Activated CD4-positive, alpha-beta T cell treated with anti-CD3 and anti-CD28 coated beads for 24 hours (primary cell): ENCODE measurements at places on chromosomes 13 and 19.

DNA sequence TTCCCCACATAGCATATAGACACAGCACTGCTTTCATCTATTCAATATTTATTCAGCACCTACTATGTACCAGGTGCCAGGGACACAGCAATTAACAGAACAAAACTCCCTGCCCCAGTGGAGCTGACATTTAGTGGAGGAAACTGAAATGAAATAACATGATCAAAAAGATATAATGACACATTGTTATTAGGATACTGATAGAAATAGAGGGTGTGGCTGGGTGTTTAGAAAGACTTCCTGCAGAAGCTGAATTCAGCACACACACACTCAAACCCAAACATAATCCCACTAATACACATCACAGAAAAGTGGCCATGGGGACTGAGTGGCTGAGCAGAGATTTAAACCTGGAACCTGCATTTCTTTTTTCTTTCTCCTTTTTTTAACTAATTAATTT lies 3.8 kb upstream of the CDC37 start:
- no peak for DNase-seq

GRCh38 chr13:39385621-39386231 lies 217.3 kb downstream of the LHFPL6 start:
- DNase-seq, result no peak

GRCh38 chr19:41206926-41207750 lies 11.9 kb upstream of the AXL start:
- DNase-seq, result no peak

DNA sequence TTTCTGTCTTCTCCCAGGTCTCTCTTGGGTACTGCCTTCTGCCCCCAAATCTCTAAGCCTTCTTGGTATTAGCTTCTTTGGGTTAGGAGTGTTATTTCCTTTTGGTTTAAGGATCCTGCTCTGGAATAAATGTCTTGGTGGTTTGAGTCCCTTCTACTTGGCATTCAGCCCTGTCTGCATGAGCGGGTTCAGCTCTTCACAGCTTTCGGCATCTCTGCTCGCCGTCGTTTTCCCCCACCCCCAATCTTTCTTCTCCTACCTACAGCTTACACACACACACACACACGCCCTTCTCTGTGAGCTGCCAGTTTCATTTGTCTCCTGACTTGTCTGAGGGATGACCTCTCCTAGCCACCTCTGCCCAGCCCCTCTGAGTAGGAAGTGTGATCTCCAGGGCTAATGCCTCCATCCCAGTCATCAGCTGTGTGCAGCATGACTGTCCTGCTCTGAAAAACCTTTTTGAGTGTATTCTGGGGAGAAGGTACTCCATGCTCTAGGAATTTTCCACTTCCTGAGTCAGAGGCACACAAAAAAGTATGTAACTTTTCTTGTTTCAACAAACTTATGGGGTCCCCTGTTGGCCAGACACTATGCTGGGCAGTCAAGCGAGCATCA lies 4.7 kb downstream of the CNOT3 start:
- DNase-seq, result no peak

DNA sequence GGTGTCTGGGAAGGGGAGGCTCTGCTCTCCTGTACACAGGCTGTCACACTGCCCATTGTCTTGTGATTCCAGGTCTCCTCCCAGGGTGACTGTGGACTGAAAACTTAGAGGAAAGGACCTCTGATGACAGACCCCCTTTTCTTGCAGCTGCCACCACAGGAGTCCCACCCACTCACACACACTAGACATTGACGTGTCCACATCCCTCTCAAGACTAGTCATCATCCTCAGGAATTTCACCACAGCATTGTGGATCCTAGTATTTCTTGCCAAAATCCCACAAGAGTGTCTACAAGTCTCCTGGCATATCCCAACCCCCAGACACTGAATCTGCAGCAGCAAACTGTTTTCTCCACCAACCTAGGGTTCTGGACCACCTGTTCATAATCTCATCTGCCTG lies 5.3 kb downstream of the ZNF85 start:
- DNase-seq, result no peak

- no peak for DNase-seq
Observed at GRCh38 chr13:22748866-22749577, 431.8 kb upstream of the SGCG start.

DNA sequence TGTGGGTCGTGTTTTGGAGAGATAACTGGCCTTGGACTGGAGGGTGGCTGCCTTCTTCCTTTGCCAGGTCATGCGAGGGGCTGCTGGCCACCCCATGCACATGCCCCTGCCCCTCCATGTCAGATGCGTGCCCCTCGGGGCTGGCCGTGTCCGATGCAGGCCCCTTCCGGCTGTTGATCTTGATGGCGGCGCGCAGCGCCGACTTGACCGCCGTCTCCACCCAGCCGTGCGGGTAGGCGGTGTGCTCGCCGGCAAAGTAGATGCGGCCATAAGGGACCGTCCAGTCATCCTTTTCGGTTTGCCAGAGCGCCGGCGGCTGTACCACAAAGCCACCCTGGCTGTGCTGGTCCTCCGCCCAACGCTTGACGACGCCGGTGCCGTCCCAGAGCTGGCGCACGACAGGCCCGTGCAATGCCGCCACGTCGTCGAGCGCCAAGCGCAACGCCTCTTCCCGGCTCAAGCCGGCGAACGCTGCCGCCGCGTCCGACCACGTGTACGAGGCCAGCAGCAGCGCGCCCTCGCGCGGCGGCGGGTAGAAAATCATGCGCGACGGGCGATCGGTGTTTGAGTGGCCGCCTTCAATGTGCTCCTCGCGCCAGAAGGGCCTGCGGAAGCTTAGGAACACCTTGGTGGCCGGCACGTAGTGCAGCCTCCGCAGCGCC lies 6.9 kb downstream of the IL4I1 start:
- DNase-seq, result peak; percentile 65

GRCh38 chr13:49539313-49539712 lies 43.6 kb downstream of the PHF11 start:
- DNase-seq, result no peak

- no peak for DNase-seq
Observed at GRCh38 chr19:49247676-49248075, 77.3 kb downstream of the SLC6A16 start.

DNA sequence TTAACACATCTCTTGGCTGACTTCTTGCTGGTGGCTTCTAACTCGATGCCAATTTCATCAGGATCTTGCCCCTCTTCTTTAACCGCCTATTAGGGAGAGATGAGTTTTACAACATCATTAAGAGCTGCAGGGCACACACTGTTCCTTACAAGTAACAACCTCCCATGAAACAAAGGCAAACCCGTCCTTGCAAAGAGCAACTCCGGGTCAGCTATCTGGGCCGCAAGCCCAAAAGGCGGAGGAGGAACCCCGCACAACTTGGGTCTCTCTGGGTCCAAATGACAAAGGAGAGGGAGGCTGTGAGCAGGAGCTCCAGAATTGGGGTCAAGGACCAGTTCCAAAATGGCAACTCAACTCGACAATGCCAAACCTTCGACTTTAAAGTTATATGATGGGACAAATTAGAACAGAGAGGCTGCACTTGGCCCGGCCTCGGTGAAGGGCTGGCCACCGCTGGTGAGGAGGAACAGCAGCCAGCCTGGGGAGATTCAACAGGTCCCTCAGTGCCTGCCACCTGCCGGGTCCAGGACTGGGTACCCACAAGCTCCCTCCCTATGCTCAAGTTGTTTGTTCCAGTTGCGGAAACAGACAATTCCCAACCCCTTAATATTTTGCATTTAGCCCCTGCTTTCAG lies 1.1 kb downstream of the SAFB2 start:
- DNase-seq, result no peak

DNA sequence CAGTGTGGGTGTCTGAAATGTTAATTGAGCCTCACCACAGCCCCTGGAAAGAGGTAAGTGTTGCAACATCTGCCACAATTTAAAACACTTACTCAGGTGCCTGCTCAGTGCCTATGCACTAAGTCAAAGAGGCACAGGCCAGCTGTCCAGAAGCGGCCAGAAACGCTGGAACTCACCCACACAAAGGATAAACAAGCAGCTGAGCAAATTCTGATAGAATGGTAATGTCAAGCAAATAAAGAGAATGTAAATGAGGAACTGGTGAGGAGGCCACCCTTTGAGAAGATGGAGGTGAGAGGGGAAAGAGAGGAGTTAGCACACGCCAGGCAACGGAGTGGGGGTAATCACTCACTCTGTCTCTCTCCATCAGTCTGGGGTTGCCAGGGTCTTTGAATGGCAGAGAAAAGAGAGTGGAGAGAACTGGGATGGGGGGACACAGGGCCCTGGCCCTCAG lies 67.7 kb upstream of the SERP2 start:
- no peak for DNase-seq

- no peak for DNase-seq
Observed at GRCh38 chr13:99392470-99393135, 85.4 kb upstream of the GPR183 start.

DNA sequence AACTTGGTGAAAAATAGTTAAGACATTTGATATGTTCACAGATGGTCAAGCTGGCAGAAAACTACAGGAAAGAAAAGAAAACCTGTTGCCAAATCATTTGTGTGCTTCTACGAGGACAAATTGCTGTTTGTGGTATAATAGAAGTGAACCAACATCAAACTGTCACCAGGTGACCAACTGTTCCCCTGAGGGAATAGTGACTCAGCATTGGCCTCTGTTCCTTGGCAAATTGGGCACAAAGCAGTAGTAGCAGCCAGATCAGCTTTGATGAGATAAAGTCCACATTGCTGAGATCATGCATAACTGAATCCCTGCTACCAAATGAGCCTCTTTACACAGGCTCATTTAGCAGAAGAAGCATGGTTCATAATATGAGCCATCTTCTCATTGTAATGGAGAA lies 103.5 kb downstream of the POSTN start:
- DNase-seq, result no peak

- no peak for DNase-seq
Observed at GRCh38 chr13:101416181-101417042, at the start of gene NALCN. TSS of gene NALCN (minus strand) at chr13:101416508. CDS start at chr13:101399126, 17,382 bp downstream.

- DNase-seq, result no peak
Observed at GRCh38 chr13:33577007-33577406, 240.9 kb upstream of the RFC3 start.

GRCh38 chr13:42107421-42107820 lies 59.0 kb downstream of the DGKH start:
- DNase-seq, result no peak

DNA sequence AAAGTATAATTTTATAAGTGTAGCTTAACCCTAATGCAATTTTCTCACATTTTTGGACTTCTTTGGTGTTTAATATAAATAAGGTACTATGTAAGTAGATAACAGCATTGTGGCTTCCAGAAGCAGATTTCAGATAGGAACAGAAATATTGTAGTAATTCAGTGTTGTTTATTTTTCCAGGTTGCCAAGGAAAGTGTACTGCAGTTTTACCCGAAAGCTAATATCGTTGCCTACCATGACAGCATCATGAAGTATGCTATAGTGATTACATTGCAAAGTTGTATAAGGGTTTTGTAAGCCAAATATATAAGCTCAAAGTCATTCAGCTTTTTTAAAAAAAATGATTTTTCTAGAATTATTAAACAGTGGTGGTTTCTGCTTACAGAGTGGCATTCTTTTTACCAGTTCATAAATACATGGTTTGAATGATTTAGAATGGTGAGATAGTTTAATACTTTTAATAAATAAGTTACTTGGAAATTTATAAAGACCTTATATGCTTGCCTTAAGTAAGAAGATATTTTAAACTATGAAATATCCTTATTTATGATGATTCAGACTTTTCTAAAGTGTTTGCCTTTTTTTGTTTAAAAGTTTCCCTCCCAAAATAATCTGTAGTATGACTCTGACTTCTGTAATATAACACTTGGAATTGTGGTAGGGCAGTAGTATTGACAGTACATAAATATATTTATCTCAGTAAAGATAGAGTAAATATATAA lies 3.7 kb downstream of the UBA2 start:
- DNase-seq, result no peak

- DNase-seq, result no peak
Observed at GRCh38 chr19:10292789-10293636, 3.3 kb downstream of the ICAM5 start.

DNA sequence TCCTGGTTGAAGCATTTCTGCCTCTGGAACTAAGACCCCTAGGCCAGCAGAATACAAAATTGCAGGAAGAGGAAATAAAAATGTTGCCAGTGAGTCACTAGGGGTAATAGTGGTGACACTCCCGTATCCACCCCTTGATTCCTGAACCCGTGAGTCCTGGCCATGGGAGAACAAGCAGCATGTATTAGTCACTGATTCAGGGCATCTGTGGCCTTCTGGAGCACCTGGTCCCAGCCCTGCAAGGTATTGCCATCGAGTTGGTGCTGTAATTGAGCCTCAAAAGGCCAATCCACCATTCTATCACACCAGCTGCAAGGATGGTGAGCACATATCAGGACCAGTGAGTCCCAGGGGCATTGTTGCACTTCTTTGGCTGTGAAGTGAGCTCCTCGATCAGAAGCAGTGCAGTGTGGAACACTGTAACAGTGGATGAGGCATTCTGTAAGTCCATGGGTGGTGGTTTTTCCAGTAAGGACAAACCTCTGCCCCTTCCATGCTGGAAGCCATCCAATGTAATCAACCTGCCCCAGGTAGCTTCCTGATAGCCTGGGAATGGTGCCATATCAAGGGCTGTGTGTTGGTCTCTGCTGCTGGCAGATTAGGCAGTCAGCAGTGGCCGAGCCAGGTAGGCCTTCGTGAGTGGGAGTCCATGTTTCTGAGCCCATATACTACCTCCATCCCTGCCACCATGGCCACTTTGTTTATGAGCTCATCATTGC lies 39.6 kb downstream of the C1QTNF9 start:
- no peak for DNase-seq

- no peak for DNase-seq
Observed at GRCh38 chr13:112722433-112723263, 32.8 kb downstream of the ATP11A start.

- DNase-seq, result no peak
Observed at GRCh38 chr13:44818428-44818827, 170.8 kb downstream of the NUFIP1 start.

GRCh38 chr13:29546662-29547061 lies 48.8 kb downstream of the SLC7A1 start:
- DNase-seq, result no peak
